ENCODE measurements at places on chromosomes 1 and 21.

- no peak for DNase-seq
These were observed 285.2 kb upstream of the NEGR1 start for GRCh38 chr1:72567521-72567920.

DNA sequence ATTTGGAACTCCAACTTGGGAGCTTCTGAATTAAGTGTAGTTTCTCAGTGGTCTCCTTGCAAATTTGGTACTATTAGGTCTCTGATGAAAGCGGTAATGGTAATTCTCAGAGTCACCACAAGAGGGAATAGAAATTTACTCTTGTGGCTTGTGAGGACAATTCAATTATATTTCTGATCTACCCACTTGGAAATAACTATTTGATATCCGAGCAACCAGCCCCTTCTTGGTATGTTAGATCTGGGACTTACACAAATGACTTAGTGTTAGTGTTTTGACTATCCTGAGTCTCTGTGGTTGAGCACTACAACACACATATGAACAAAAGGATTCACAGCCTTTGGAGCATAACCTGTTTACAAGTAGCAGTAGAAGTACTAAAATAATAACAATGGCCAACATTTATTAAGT is 68.1 kb downstream of the RPS6KA1 start:
- DNase-seq, result no peak

DNA sequence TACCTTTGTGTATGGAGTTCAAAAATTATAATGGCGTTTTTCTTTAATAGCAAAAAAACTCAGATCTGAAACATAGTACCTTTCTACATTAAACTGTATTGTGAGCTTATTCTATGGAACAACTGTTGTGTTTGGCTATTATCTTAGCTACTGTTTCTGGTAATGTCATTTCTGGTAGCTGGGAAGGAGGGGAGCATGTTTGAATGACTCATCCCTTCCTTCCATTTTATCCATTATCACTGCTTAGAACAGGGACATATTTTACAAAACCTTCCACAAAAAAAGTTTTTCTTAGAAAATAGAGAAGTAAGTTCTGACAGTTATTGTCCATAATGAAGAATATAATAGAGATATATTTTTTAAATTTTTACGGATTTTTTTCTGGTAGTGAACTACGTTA is 128.3 kb downstream of the NRDC start:
- DNase-seq, result no peak

- DNase-seq, result no peak
These were observed 403.7 kb downstream of the SIPA1L2 start for GRCh38 chr1:232226197-232226712.

DNA sequence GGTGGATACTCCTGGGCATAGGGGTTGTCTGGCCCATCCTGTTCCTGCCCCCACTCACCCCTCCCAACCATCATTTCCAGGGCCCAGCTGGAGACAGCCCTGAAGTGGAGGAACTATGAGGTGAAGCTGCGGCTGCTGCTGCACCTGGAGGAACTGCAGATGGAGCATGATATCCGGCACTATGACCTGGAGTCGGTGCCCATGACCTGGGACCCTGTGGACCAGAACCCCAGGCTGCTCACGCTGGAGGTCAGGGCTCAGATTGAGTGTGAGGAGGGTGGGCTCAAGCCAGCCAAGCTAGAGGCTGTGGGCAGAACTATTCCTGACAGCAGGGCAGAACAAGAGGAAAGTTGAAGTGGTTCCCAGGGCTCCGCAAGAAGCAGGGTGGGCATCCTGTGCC is 14.2 kb downstream of the RHOC start:
- DNase-seq, result no peak

DNA sequence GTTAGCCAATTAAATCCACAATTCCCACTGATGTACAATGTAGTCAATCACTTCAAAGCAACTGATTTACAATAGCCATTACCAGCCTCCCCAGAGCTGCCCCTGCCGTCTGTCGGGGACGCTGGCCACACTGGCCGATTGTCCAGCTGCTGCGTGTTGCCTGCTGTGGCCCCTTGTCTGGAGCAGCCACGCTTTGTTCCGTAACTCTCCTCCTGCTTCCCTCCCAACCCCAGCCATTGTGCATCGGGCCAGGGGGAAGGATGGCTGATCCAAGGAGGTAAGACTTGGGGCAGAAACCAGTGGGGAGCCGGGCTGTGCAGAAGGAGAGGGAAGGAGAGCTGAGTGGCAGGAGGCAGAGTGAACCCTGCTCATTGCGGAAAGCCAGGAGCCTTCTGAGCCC is 83.6 kb upstream of the LYST start:
- no peak for DNase-seq

DNA sequence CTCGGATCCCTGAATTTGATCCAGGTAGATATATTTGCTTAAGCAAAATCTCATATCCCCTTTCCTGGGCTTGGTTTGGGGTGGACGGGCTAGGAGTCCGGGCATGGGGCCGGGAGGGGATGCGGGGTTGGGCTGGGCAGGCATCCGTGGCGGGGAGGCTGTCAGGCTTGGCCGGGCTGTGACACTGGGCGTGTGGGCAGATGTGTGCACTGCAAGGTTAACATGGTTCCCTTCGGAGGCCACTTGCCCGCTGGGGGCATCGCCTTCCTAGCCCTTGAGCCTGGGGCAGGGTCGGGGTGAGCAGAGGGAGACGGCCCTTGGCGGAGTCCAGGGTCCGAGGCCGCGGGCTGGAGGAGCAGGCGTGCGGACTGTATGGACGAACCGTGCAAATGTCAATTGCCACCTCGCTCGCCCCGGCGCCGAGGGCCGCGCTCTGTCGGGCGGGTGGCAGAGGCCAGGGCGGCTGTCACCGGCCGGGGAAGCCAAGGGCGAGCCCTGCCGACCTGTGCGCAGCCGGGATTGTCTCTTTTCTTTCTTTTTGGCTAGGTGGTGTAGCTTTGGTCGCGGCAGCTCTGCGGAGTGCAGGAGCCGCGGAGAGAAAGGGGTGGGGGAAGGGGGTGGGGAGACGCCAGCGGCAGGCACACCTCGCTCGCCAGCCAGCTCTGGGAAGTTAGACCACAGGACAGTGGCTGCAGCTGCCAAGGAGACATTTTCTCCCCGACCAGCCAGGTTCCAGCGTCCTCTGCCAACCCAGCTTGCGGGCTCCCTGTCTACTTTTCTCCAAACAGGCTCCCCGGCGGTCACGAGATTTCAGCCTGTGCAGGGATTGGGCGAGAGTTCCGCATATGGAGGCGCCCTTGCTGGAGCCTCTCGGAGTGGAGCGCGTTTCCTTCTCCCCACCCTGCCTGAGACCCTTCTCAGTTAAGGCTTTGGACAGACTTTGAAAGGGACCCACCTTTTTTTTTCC is 1.3 kb downstream of the RCOR3 start:
- peak; percentile 65 for DNase-seq

- no peak for DNase-seq
These were observed 1.1 kb downstream of the MIA3 start for GRCh38 chr1:222618880-222619596.

- DNase-seq, result no peak
These were observed 71.6 kb downstream of the COL24A1 start for GRCh38 chr1:86084998-86085397.

GRCh38 chr1:161367684-161368400 is at the start of gene CFAP126:
Gene CFAP126 (minus strand): TSS chr1:161367876. CDS start chr1:161367868, 8 bp downstream.
- DNase-seq, result peak; percentile 23

DNA sequence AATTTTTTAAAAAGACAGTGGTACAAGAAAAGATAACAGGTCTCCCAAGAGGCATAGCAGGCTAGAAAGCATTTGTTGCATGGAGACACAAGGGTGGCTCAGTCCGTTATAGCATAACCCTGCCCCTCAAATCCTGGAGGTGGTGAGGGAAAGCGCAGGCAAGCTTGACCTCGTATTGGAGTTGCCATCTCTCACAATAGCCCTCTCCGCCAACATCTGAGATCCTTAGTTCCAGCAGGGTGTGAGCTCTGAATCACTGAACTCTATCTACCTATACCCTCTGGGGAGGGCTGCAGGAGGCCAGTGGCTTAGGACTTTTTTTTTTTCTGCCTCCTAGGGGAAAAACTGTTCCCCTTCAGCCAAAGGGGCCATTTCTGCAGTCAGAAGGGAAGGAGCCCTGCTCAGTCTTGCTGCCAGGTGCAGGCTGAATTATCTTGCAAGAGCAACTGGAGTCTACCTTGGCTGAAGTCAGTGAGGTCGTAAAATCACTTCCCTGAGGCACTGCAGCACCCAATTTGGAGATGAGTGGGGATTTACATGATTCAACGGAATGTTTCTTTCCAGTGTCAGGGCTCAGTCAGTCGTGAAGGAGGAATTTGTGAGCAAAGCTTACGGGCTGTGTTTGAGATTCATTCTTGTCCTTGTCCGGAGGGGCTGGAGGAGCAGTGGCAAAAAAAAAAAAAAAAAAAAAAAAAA is 17.2 kb upstream of the C8A start:
- no peak for DNase-seq

- no peak for DNase-seq
These were observed 85.1 kb downstream of the STUM start for GRCh38 chr1:226633541-226634165.

DNA sequence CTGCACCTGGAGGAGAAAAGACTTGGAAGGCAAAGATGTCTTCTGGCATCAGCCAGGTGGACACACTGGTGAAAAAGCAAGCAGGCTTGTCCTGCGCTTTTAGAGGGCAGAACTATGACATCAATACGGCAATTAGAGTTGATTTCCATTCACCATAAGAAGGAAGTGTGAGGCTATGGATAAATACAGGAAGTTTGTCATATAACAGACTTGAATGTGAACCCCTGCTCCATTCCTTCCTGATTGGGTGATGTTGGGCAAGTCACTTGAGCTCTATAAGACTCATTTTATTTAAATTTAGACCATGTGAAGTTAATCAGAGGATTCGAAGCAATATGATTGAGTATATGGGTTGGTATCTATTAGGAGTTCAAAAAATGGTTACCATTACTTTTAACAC is 137.8 kb downstream of the PLPP3 start:
- DNase-seq, result no peak

DNA sequence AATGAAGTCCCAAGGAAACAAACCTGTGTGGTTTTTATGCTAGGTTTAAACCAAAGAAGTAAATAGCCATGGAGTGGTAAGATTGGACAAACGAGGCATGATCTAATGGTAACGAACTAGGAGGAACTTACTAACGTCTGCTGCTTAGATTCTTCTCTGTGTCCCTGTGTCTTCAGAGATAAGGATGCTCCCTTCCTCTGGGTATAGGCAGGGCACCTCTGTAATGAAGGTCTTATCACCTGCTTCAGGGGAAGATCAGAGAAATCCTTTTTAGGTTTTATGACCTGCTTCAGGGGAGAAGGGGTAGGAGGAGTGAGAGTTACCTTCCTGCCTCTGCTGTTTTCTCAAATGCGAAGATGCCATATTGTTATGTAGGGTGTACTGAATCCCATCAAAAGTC is 214.9 kb upstream of the L1TD1 start:
- DNase-seq, result no peak

DNA sequence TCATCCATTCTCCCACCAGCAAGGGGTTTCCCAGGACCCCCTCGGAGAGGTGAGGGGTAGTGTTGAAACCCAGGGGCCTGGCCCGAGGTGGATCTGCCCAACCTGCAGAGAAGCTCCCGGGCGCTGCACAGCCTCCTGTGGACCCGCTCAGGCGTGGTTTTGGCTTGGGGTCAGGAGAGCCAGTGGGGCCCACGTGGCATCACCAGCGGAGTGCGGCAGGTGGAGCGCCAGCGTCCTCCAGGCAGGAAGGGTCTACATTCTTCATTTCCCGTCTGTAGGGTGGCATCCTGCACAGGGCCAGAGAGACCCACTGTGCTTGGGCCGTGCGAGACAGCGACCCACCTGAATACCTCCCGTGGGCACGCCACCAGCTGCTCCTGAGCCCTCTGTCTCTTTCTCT is 135.2 kb downstream of the NPHP4 start:
- no peak for DNase-seq

DNA sequence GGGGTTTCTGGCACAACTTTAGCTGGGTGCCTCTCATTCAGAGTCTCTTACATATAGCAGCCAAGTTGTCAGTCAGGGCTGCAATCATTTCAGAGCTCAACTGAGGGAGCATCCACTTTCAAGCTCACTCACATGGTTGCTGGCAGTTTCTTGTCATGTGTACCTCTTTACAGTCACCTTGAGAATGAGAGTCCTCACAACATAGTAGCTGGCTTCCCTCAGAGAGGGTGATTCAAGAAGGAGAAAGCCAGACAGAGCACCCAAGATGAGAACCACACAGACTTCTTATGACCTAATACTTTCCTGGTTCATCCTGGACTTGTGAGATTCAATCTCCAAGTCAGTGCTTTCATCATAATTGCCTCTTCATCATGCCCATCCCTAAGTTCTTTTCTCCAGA is 57.2 kb downstream of the DPT start:
- no peak for DNase-seq

- no peak for DNase-seq
These were observed 13.9 kb downstream of the RCAN3 start for GRCh38 chr1:24516506-24516905.

DNA sequence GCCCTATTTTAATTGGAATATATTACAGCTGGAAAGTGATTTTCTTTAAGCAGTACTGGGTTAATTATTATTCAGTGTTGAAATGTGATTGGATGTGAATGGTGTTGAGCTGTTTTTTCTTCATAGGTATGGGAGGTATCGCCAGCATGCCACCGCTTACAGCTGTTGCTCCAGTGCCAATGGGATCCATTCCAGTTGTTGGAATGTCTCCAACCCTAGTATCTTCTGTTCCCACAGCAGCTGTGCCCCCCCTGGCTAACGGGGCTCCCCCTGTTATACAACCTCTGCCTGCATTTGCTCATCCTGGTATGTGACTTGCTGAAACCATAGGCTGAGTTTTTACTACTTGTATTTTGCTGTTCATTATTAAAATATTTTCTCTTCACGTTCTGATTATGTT is 107.7 kb downstream of the ITSN1 start:
- no peak for DNase-seq

- DNase-seq, result peak; percentile 37
These were observed 213.1 kb downstream of the RERE start for GRCh38 chr1:8604041-8604945.

DNA sequence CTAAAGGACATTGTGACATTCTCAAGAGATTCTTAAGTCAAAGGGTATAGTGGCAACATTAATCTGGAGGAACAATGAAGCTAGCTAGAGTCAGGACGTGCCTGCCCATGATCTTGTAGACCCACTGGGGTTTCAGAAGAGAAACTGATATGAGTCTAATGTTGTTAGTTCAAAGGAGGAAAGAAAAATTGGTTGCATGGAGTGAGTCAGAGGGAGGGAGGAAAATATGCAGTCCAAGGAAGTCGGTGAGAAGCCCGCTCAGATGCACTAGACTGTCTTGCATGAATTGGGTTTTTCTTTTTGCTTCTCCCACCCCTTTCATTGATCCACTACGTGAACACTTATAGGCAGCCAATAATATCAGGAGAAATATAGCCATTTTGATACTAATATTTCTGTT is 53.8 kb upstream of the SYT14 start:
- DNase-seq, result no peak

- no peak for DNase-seq
These were observed 102.8 kb downstream of the NAV1 start for GRCh38 chr1:201641524-201642253.

All from stimulated activated naive CD4-positive, alpha-beta T cell treated with Interleukin-2 at 50 U/mL for 16 hours (primary cell).